GM23338 (cell line): ENCODE measurements at places on chromosomes 7 and 10. TPM values are rescaled to one million over a fixed set of nuclear protein-coding genes. Genes with fewer than 3 reads are reported as not detected.

TYW1 gene
- polyA plus RNA-seq = 13.8 and 15.2 TPM in 2 replicates

PON1 gene
- polyA plus RNA-seq = 1.2 and 2.1 TPM in 2 replicates

RADIL gene
- polyA plus RNA-seq = 4.3 and 4.8 TPM in 2 replicates

NPC1L1 gene
- polyA plus RNA-seq = 0.03 and 0.05 TPM in 2 replicates

TAS2R4 gene
- polyA plus RNA-seq = 0.77 and 1.2 TPM in 2 replicates

CDC14C gene
- polyA plus RNA-seq = not detected in 2 replicates

COL1A2 gene
- polyA plus RNA-seq = 32.0 and 34.6 TPM in 2 replicates
